ENCODE measurements at places on chromosomes 12 and 14.

DNA sequence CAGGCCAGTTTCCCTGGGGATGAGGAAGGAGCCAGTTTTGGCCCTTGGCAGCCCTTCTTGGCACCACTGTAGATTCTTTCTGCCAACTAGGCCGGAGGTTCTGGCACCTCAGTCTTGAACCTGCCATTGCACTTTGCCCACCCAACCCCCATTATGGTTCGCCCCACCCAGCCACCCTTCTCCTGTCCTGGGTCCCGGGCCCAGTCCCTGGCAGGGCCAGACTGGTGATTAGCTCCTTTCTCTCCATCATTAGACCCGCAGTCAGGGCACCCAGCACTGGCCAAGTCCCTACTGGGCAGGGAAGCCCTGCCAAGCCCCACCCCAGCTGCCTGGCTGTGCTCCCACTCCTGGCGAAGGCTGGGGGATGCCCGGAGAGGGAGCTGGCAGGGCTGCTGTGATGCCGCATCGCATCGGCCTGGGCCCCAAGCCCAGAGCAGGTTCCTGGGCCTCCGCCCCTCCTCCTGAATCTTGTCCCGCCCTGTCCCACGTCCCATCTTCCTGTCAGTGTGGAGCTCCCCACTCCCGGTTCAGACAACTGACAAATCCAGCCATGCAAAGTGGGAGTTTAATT is 9.8 kb downstream of the FAM222A start:
- no peak for DNase-seq

DNA sequence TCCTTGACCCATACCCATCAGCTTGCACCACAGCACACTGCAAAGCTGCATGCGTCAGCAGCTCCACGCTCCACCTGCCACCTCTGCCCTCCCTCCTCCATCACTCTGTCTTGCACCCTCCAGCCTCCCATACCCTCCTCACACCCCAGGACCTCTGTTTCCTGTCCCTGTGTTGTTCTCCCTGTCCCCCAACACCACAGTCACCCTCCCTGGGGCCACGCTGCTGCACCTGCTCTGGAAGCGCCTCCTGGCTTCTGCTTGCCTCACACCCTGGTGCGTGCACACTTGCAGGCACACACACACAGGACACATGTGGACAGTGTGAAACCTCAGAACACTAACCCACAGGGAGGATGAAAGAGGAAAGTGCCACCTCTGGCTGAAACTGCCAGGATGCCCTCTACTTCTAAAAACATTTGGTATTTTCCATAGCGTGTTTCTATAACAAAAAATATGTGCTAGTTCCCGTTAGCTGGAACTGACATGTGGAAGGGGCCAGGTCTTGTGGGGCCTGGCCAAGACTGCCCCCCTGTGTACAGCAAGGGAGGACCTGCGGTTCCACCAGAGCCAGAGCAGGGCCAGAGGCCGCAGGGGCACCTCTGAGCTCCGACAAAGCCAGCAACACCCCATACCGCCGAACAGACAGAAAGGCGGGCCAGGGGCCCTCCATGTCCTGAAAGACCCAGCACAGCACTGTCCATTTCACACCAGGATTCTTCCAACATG is 10.0 kb downstream of the BRF1 start:
- no peak for DNase-seq

GRCh38 chr12:41932470-41932991 is 212.1 kb downstream of the GXYLT1 start:
- DNase-seq: no peak

DNA sequence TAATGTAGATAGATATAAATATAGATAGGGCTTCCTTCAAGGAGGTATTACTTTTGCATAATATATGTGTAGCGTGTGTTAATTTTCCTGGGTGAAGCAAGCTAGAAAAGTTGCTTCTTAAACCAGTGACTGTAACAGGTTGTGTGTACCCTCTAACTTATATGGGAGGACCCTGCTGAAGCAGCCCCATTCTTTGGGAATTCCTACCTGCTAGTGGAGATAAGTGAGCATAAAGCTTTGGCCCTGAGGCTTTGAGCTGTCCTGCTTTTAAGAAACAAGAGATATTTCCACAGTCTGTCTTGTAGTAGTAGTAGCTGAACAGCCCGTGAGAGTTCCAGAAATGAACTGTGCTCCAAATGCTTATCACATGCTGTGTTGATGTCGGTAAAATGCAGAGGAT is 8.6 kb downstream of the RMST start:
- DNase-seq: no peak

- DNase-seq: no peak
Measured at GRCh38 chr12:115051378-115051777, 367.4 kb upstream of the TBX3 start.

DNA sequence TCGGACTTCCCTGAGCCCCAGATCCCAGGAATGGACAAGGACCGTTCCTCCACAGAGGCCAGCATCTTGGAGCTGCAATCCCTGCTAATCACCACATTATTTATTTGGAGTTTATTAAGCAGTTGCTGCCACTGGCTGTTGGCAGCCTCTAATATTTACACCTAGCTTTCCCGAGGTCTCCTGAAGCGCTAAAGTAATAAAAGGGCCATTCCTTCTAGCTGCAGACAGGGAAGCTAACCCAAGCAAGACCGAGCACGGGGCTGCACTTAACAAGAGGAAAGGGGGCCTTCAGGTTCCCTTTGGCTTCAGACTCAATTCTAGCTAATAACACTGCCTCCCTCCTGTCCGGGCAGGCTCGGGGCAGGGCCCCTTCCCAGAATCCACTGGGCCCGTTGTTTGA is 63.7 kb downstream of the BCL11B start:
- no peak for DNase-seq

All from T-helper 22 cell (primary cell).